NCI-H69 (cell line): ENCODE measurements at places on chromosomes 1 and 21.

GRCh38 chr1:167905182-167905581 lies 8.8 kb downstream of the ADCY10 start:
- DNase-seq: peak; percentile 56

- peak; percentile 57 for DNase-seq
Observed at GRCh38 chr1:22930240-22930912, 42.3 kb downstream of the LACTBL1 start.

- DNase-seq: no peak
Observed at GRCh38 chr21:38789275-38789674, 16.5 kb upstream of the ETS2 start.

DNA sequence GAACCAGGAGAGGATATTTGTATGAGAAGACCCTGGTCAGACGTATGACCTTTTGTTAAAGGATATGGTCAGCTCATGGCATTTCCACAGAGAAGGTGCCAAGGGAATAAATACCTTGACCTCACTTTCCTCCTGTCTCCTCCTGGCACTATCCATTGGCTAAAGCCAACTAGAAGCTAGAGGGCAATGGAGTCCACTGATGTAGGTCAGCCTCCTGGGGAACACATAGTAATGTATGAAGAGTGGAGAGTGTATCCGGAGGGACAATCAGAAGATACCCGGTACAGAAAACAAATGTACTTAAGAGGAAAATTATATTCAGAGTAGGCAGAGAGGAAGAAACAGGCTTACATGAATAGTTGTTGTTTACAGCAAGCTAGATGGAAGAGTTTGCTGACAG lies 698 bp upstream of the NTMT2 start:
- DNase-seq: no peak

- no peak for DNase-seq
Observed at GRCh38 chr21:41345934-41346685, 15.7 kb upstream of the MX2 start.

GRCh38 chr21:44286086-44286715 lies 525 bp downstream of the AIRE start:
- no peak for DNase-seq

DNA sequence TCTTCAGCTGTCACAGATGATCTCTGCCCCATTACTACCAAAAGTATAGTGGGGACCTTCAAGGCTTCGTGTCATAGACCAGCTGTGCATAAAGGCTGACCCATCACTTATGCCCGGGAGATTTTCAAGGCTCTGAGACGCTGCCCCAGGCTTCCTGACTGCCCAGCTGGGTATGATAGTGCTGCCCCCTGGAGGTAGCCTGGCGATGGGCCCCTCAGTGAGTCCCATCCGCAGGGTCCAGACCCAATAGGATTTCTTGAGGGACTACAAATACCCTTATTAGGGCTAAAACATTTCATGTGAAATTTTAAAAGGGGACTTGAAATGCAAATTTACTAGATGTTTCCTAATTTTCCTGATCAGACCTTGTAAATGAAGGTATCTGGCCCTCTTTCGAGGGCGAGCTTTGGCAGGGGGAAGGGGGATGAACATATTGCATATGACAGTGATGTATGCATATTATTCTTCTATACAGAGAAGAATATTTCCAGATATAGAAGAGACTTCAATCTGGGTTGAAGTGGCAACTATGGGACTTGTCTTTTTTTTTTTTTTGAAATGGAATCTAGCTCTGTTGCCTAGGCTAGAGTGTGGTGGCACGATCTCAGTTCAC lies 11.7 kb upstream of the FCMR start:
- DNase-seq: peak; percentile 36
